Cortex of kidney (tissue), 1 donor: ENCODE measurements at places on chromosomes 7 and 10.

GRCh38 chr7:37379546-37380277 is 69.0 kb downstream of the ELMO1 start:
- DNase-seq: no peak

DNA sequence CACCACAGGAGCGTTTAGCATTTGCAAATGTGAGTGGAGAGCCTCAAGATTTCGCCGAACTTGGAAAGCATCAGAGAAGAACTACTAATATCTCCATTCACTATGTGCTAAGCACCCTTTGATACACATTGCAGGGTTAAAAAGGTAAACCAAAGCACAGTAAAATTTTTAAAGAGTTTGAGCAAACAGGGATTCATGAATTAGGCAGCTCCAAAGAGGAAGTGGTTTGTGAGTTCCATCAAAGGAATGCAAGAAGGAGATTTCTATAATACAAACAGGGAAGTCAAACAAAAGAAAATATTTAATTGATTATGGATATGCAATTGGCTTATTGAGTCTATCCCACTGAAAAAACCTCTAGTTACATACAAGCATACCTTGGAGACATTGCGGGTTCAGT is 81.1 kb upstream of the TMEM72 start:
- DNase-seq: no peak

GRCh38 chr7:24227068-24227467 is 56.9 kb upstream of the NPY start:
- DNase-seq: no peak

- DNase-seq: no peak
These were observed 520.6 kb downstream of the CCSER2 start for GRCh38 chr10:84848967-84849366.

DNA sequence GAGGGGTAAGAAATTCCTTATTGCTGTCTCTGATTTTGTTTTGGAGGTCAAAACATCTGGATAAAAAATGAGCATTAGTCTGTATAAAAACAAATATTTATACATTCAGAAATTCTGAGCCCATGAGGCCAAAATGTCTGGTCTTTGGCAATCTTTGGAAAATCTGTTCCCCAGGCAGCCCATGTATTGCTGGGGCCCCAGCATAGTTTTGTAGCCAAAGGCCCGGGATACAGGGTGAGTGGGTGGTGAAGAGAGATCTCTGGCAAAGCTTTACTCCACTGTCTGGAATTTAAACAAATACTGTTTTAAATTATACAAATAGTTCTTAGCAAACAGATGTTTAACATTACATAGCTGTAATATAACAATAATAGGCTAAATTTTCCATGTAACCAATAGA is 134.7 kb upstream of the GALNT17 start:
- DNase-seq: no peak

- no peak for DNase-seq
These were observed 63.5 kb downstream of the CALD1 start for GRCh38 chr7:134842886-134843430.

- DNase-seq: no peak
These were observed 155.6 kb downstream of the TAX1BP1 start for GRCh38 chr7:27895551-27895950.

DNA sequence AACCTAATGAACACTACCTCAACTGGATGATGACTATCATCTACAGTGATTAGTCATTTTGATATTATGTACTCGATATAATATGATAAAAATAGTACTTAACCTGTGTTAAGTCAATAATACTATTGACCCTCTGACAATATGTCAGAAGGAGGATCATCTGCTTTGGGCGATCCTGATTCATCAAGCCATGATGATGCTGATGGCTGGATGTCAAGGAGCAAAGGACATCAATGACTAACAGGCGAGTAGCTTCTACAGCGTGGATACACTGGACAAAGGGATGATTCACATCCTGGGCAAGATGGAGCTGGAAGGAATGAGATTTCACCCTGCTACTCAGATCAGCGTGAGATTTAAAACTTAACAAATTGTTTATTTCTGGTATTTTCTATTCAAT is 94.4 kb upstream of the SKAP2 start:
- DNase-seq: no peak

- no peak for DNase-seq
These were observed 3.4 kb downstream of the SCIN start for GRCh38 chr7:12573885-12574284.

DNA sequence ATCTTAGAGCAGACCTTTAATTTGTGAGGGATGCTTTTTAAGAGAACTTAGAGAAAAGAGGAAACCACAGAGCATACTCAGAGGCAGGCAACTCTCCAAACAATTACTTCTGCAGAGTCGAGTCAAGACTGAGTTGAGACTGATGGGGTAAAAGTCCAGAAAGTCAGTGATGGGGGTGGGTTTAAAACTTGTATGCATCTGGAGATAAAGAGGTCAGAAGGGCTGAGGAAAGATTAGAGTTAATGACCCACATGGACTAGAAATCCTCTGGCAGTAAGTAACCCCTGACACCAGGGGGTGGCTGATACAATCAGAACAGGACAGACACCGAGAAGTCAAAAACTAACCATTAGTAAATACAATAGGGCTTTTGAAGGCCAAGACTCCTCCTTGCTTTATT is 42.4 kb upstream of the SEPTIN7 start:
- no peak for DNase-seq

- no peak for DNase-seq
These were observed 9.6 kb downstream of the UBTD1 start for GRCh38 chr10:97508342-97508741.

DNA sequence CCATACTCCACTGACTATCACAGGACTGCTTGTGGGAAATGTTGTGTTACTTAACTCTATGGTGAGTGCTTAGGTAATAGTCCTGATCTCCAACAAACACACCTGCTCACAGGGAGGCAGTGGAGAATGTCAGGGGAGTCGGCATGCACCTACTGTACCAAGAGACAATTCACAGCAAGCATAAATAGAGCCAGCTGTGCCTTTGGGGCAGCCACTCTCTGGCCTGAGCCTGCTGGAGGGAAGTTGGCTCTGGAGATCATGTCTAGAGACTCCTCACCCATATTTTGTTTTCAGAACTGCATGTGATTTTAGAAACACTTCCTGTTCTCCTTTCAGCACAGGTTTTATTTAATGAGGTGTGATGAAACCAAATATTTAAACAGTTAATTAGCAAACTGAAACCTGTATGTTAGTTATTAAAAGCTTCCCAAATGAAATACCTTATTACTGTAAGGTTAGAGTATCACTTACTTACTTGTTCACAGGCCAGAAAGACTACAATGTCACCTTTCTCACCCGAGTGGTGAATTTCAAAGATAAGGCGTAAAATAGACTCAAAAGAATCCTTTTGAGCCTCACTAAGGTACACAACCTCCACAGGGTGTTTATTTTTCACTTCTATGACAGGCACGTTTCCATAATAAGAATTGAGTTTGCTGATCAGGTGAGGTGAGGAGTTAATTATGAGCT is 21.8 kb downstream of the DHX32 start:
- no peak for DNase-seq

DNA sequence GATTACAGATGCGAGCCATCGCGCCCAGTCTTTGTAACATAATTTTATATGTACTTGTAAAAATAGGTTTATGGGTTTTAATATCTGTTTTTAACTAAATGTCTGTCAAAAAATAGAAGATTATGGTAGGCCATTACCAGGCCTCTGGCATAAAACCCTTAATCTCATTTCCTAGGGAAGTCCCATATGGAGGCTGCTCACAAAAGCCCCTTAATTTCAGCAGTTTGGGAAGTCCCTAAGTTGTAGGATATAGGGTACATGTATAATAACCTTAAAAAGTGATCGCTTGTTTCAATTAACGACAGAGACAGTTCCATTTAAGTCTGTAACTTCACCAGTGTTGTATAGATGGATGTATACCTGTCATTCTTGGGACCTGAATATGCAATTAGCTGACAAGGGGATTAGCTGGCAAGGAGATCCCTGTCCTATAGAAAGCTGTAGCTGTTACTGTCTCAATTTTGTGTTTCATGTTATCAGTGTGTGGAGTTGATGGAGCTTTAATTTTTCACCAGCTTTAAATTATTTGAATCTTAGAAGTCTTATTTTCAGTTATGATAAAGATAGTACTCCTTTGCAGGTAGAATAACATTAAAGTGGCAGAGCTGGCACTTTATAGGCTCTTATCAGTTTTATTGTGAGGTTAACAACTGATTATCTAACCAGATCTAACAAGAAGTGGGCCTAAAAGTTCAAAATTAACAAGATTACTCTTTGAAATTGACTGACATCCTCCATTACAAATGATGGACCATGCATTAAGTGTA is 10.5 kb downstream of the TRIM24 start:
- DNase-seq: no peak

GRCh38 chr7:101120315-101120714 is 6.6 kb upstream of the SERPINE1 start:
- DNase-seq: no peak

GRCh38 chr10:120336911-120337540 is 120.0 kb upstream of the PLPP4 start:
- no peak for DNase-seq

- DNase-seq: no peak
These were observed 16.5 kb downstream of the AP5Z1 start for GRCh38 chr7:4791738-4792536.

- no peak for DNase-seq
These were observed 107.5 kb upstream of the WAC start for GRCh38 chr10:28425422-28425821.

DNA sequence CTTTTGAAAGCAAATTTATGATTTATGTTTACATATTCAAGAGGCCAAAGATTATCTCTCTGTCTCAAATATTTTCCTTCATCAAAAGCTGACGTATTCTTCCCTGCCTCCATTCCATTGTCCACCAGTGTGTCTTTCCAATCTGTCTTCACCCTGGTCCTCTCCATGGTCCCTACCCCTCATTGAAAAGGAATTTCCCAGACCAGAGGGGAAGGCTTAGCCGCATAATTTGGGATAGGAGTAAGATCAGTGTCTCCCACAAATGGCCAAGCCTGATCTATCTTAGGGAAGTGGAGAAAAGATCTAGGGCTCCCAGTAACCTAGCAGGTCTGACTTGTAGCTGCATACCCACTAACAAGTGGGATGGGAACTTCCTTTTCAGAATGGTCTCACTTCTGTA is 46.3 kb upstream of the ZNF800 start:
- DNase-seq: no peak

- no peak for DNase-seq
These were observed 236.0 kb downstream of the SEMA3D start for GRCh38 chr7:84950836-84951235.

GRCh38 chr7:70602117-70602516 is 529.8 kb upstream of the GALNT17 start:
- DNase-seq: no peak

GRCh38 chr7:39666562-39666961 is 43.2 kb downstream of the RALA start:
- DNase-seq: no peak

- DNase-seq: no peak
These were observed 59.0 kb downstream of the VSTM4 start for GRCh38 chr10:49056356-49056755.

- DNase-seq: no peak
These were observed 650.7 kb downstream of the INHBA start for GRCh38 chr7:41052201-41052600.

DNA sequence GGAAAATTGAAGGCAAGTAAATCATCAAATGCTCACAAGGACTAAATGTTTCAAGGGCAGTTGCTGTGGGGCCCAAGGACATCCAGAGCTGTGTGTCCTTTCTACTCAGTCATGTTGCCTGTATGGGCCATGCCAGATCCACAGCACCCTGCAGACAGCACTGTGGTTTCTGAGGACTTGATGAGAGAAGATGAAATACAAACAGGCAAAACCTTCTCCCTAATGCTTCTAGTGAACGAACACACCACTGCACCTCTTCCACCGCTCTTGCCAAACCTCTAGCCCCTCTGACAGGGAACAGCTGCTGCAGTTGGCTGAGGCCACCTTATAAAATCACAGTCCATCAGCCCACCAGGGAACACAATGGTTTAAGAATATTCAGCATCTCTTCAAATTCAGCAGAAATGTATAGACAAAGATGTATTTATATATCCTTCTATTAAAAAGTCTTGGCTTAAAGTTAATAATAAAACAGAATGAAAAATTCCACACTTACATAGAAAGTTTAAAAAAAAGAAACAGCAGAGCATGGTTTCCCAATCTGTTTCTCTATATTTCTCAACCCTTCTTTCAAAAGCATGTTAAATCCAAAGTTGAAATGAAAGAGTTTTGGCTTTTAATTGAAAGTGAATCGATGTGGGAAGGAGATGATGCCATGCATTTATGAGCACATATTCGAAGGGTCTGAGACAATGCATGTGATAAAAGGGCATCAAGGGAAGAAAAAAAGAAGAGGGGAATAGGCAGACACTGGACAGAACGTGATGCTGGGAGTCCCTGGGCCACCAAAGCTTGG is 14.0 kb downstream of the CYP3A7 start:
- no peak for DNase-seq

DNA sequence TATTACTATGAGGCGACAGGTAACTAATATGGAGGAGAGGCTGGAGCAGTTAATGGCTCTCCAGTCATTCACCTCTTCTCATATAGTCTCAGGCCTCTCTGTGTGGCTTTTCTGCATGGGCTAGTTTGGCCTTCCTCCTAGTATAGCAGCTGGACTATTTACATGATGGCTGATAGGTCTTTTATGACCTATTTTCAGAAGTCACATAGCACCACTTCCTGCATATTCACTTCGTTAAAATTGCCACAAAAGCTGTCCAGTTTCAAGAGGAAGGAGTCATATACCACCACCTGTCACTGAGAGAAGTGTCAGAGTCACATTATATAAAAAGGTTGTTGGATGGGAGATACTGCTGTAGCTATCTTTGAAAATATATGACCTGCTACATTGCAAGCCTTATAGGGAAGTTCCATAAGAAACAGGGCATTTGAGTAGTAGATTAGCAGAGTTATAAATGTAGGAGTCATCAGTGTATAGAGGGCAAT is 8.0 kb upstream of the DMTF1 start:
- no peak for DNase-seq

DNA sequence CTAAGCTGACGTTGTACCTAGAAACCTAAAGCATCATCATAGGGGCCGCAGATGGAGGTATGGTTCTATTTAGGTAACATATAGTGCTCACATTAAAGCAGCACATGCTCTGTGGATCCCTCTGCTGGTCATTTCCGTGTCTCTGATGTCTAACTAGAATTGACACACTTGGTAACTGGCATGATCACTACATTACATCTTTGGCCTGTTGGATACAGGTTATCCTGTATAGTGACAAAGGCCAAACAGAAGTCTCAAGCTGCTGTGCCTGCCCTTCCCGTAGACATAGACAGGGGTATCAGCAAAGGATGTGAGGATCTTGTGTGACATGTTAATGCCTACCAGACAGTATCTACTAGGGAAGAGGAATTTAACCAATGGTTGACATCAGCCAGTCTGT is 51.2 kb downstream of the KIF5B start:
- DNase-seq: no peak

DNA sequence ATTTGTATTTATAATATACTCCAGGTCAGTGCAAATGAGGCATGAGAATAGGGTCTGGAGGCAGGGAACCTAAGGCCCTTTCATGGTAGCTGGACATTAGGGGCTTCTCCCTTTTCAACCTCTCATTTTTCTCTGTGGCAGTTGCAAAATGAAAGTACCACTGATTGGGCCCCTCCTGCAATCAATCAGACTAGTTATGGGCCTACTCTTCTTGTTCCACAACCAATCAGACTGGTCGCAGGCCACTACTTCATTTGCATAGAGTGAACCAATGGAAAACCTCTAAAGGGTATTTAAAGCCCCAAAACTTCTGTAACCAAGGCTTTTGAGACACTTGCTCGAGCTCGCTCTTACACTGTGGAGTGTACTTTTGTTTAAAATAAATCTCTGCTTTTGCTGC is 10.0 kb upstream of the PRPS1L1 start:
- DNase-seq: no peak

GRCh38 chr10:88115407-88115806 is 252.0 kb downstream of the PTEN start:
- DNase-seq: no peak

GRCh38 chr7:50637725-50638643 is 72.8 kb upstream of the DDC start:
- no peak for DNase-seq
